ENCODE measurements at places on chromosomes 4 and X.

- DNase-seq, result no peak
Measured at GRCh38 chrX:17547658-17548057, 172.7 kb downstream of the NHS start.

DNA sequence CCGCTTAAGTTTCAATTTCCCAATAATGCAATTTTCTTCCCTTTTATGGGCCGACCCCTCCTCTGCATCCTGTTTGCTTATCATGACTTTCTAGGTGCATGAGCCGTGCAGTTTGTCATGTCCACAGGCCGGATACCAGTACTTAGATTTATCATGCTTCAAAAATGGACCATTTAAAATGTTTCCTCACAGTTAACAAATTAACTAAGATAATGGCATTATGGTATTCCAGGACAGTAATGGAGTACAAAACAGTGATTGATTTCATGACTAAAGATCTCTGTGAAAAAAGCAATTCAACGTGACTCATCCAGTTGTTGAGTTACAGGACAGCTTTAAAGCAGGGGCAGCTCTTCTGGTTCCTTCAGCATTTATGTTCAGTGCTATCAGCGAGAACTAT lies 23.0 kb downstream of the SNX25 start:
- no peak for DNase-seq

DNA sequence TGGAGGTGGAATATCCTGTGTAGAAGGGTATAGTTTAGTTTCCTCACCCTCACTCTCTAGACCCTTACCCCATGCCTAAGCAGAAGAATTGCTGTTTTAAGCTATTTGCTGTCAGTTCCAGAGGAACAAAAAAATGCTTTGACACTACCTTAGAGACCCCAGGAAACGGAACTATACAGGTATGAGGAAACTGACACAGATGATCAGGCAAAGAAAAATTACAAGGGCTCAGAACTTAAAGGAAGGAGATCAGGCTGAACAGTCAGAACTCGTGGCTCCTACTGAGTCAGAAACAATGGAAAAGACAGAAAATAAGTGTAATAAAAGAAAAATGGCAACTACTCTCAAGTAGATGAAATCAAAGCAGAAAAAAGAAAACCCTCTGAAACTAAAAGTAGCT lies 65.6 kb downstream of the BANK1 start:
- no peak for DNase-seq

DNA sequence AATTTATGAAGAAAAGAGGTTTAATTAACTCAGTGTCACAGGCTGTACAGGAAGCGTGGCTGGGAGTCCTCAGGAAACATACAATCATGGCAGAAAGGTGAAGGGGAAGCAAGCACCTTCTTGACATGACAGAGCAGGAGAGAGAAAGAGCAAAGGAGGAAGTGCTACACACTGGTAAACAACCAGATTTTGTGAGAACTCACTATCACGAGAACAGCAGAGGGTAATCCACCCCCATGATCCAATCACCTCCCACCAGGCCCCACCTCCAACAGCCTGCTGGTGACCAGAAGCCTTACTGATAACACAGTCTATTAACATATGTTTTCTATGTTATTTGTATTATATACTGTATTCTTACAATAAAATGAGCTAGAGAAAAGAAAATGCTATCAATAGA lies 254.8 kb downstream of the PCDH10 start:
- DNase-seq, result no peak

DNA sequence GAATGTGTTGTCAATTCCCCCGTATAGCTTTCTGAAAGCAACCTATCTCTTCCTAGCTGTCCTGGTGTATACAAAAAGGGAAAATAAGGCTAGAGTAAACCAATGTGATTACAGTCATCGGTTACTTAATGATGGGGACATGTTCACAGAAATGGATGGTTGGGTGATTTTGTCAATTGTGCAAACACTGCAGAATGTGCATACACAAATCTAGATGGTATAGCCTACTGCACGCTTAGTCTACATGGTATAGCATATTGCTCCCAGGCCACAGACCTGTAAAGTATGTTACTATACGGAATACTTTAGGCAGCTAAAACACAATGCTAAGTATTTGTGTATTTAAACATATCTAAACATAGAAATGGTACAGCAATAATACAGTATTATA lies 5.1 kb downstream of the DTHD1 start:
- DNase-seq, result no peak

GRCh38 chr4:179927473-179927872 lies 2315.7 kb upstream of the TENM3 start:
- no peak for DNase-seq

GRCh38 chrX:155998761-155999510 lies 1.4 kb downstream of the IL9R start:
- no peak for DNase-seq

GRCh38 chr4:93416344-93417128 lies 412.0 kb upstream of the ATOH1 start:
- no peak for DNase-seq

GRCh38 chrX:42694260-42694815 lies 83.6 kb downstream of the PPP1R2C start:
- DNase-seq, result no peak

DNA sequence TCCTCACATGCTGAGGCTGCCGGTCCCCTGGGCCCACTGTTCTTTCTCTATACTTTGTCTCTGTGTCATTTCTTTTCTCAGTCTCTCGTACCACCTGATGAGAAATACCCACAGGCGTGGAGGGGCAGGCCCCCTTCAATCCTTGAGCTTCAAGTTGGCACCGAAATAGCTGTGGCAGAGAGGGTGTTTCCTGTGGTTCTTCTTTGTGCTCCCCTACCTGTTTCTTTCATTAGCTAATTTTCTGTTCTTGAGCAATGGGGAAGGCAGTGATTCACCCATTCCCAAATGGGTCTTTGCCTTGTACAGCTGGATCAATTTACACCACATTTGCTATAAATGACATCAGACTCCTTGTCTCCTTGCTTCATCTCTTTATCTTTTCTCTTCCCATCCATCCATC lies 2.1 kb upstream of the CYSLTR1 start:
- no peak for DNase-seq

- no peak for DNase-seq
Measured at GRCh38 chrX:139724626-139725025, 16.7 kb upstream of the MCF2 start.

DNA sequence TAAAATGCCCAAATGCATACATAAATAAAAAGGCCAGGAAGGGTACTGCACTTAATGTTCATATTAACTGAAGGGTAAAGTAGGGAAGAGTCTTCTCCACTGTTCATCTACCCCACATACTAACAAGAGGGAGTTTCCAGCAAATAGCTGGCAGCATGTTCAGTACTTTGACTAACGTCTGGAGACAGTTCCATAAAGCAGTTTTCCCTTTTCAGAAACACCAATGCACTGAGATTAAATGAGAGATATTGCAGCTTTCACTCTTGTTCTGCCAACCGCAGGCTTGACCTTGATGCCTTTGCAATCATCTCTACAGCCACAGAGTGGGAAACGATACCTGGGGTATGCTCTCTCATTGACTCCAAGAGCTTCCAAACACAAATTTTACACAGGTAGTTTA lies 2123.1 kb upstream of the TENM3 start:
- no peak for DNase-seq
